Activated gamma-delta T cell treated with anti-CD3 and anti-CD28 coated beads, Interleukin-2, amount 50 U/mL, for 16 hours (primary cell): ENCODE measurements at places on chromosomes 7 and 10.

DNA sequence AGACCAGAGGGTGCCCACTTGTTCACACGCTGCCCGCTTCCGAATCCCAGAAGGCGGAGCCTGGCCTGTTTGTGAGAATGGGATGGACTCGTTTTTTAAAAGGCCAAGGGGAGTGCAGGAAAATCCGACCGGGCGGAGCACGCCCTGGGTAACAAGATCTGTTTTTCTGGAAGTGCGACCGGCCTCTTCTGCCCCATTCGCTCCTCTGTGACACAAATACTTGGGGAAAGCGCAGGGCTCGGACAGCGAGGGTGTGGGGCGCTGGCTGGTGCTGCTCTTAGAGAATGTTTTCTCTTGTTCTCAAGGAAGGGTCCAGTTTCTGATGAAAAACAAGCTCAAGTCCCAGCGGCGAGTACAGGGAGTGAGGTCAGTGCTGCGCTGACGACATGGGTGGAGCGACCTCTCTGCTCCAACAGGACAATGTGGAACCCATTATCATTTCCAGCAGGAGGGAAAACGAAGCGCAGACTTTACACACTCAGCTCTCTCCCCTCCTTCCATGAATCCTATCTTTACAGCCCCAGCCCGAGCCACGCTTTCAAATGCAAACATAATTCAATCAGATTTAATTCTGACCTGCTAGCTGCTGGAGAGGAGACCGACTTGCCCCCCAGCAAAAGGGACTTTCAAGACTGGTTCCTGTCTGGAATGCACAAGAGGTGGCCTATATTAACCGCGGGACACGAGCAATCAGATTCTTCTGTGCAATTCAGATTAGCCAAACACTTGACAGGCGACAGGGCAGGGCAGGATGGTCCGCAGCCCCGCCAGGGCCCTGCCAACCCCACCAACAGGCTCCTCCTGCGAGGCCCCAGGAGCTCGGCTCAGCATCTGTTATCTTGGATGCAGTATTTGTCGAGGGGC, 1.1 kb downstream of the RADIL start:
- DNase-seq, result no peak

- no peak for DNase-seq
Observed at GRCh38 chr10:103885617-103886016, 30.2 kb upstream of the SH3PXD2A start.

DNA sequence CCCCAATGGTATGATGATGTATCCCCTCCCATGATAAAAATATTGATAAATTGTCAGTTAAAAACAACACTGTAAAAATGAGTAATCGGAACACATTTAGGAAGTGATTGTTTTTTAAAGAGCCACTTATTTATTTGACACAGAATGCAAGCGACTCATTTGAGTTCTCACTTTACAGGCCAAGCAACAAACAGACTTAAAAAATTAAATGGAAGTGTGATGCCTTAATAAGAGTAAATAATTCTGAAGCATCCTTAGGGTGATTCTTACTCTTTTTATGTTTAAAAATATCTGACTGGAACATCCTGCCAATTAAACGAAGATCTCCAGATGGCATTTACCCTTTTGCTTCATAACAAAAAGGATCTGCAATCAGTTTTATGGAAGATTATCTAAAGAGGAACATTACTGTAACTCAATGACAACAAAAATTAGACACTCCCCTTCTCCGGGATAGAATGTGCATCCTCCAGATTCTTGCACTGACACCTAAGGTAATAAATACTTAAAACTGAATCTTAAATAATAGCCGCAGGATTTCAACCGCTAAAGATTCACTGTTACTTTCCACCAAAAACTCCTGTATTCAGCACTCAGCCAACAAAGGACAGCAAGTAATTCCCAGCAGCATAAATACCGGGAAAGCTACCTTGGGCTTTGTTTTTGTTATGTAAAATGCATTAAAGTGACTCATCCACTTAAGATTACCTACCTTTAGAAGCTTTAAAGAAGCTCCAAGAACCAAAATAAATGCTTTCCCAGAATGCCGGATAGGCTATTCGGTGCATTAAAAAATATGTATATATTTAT, 1.7 kb downstream of the CACNA2D1 start:
- DNase-seq, result no peak

DNA sequence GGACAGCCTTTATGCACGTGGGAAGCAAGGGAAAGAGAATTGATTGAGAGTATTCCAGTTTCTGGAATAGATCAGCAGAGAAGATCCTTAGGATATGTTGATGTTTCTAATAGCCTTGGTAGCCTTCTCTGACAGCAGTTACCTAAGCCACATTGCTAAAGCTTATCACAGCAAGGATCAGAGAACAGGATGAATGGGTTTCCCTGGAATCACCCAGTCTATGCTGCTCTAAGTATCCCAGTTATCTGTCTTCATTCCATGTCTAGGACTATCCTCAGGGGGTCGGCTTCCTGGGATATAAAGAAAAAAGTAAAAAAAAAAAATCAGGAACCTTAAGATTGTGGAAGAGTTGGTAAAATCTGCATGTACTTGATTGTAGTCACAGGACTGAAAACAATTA, 352.0 kb upstream of the AKR1E2 start:
- DNase-seq, result no peak

DNA sequence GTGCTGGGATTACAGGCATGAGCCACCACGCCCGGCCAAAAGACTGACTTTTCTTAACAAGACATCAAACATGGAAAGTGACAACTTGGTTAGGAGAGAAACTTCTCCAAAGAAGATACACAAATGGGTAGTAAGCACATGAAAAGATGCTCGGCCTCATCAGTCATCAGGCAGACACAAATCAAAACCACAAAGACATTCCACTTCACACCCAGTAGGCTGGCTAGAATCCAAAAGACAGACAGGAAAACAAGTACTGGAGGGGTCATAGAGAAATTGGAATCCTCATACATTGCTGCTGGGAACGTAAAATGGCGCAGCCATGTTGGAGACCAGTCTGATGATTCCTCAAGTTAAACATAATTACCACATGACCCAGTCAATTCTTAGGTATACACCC, 16.4 kb downstream of the SEPHS1 start:
- DNase-seq, result no peak

DNA sequence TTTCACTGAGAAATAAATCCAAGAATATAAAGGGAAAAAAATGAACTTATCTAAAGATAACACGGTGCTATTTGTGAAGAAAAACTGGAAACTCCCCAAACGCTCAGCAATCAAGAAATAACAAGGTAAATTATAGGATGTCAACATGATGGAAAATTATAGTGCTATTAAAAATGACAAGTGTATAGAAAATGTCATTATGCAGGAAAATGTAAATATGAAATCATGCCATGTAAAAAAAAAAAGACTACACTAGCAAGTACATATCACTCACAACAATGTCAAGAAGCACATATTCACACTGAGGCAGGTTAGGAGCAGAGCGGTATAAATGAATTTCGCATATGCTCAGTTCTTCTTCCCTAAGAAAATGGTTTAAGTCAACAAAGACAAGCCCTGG, 27.7 kb downstream of the KLRG2 start:
- no peak for DNase-seq

DNA sequence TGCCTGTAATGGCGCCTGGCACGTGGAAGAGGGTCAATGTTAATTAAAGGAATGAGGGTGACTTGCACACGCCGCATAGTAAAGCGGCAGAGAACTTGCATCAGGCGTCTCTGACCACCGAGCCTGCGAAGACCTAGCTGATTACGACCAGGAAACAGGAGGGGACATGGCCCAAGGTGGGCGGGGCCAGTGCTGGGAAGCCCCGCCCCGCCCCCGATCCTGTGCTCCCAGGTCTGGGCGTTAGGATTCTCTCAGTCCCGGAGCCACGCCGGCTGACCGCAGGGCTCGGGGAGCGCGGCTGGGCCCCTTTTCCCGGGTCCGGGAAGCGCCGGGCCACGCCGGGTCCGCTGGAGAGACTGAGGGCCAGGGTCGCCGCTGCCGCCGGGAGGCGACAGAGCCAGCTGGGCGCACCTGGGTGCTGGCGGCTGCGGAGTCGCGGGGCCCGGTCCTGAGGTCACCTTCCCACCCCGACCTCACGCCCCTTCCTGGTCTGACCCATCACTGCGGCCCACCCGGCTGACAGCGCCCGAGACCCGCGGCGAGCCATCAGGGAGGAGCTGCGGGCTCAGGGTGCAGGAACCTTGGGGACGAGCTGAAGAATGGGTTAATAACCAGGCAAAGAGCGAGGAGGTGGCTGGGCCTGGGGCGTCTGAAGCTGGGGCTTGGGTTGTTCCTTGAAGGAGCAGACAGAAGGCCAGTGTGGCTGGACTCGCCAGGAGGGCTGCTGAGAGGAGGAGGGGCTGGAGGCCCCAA, 23.0 kb upstream of the GRID1 start:
- no peak for DNase-seq
